ENCODE measurements at places on chromosomes 3 and 15.

DNA sequence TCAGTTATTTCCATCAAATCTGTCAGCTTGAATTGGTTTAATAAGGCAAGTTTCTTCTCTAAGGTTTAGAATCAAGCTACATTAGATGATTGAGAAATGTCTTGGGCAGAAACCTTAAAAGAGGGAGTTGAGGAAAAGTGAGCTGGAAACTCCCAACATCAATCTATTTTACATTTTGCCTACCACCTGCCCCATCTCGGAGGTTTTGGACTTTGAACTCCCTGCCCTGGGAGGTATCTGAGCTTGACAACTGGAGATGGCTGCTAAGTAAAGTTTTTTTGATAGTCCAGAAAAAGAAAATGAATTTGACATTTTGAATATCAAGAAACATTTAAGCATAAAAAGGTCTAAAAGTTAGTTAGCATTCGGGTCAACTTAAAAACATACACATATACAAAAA, 234.2 kb downstream of the NFKBIZ start:
- DNase-seq = no peak

DNA sequence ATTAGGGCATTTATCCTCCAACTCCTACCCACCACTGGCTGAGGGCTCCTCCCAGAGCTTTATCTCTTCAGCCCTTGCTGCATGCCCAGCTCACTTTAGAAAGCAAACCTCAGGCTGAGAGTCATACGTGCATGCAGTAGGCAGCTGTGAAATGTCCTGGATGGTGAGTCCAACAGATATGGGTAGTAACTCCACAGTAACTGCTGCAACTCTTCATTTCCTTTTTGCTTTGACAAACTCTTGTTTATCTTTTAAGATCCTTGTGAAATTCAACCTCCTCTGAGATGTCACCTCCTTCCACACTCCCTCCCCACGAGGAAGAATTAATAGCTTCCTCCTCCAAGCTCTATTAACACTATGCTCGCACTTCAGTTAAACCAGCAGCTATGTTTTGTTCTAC, 35.9 kb upstream of the CTNNB1 start:
- no peak for DNase-seq

- no peak for DNase-seq
These were observed 63.1 kb upstream of the BOC start for GRCh38 chr3:113148284-113148683.

- no peak for DNase-seq
These were observed 9.3 kb upstream of the ATP13A4 start for GRCh38 chr3:193564012-193564411.

GRCh38 chr15:87238451-87239068, 1018.0 kb downstream of the NTRK3 start:
- DNase-seq = no peak

- DNase-seq = no peak
These were observed 156.2 kb upstream of the LMCD1 start for GRCh38 chr3:8345398-8345797.

- no peak for DNase-seq
These were observed 36.1 kb downstream of the SPSB4 start for GRCh38 chr3:141087076-141087777.

GRCh38 chr3:174441588-174442301, 417.4 kb upstream of the NAALADL2 start:
- DNase-seq = no peak

- no peak for DNase-seq
These were observed 16.3 kb downstream of the CCR3 start for GRCh38 chr3:46258525-46258924.

GRCh38 chr3:4821338-4821737, 157.9 kb upstream of the BHLHE40 start:
- no peak for DNase-seq

- DNase-seq = no peak
These were observed 81.1 kb upstream of the NEO1 start for GRCh38 chr15:72970933-72971760.

- DNase-seq = no peak
These were observed 667 bp upstream of the ACOX2 start for GRCh38 chr3:58537412-58538301.

DNA sequence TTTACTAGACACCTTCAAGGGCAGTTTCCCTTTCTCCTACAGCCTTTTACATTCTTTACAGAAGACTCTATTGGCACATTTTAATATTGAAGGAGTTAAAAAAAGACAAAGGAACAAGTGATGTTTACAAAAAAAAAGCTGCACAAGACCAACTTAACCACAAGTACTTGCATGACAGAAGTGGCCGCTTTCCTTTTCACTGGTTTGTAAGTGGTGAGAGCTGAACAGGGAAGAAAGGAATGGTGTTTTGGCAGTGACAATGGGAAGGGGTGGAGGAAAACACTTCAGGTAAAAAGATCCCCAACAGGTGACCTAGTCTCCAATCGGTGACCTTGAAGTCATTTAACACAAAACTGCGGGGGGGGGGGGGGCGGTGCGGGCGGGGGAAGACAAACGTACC, 1.1 kb downstream of the WDR72 start:
- no peak for DNase-seq

- no peak for DNase-seq
These were observed 661 bp upstream of the PARP14 start for GRCh38 chr3:122679882-122680474.

GRCh38 chr3:28868897-28869296, 412.0 kb upstream of the RBMS3 start:
- DNase-seq = no peak

DNA sequence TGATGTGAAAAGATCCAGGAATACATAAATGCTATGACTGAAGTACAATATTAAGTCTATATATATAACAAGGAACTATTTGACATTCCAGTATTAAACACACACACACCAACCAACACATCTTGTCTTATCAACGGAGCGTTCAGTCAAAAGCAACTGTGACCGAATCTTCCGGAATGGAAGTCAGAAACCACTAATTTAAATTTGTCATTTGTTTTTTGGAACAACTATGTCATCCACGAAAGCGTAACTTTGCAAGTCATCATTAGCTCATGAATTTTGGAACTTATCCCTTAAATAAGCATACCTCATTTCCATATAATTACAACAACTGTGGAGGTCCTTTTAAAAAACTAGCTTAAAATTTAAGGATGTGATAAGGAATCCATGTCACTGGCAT, 5.0 kb downstream of the ZNF385D start:
- no peak for DNase-seq

GRCh38 chr3:141471160-141471559, 15.7 kb upstream of the RASA2 start:
- no peak for DNase-seq

DNA sequence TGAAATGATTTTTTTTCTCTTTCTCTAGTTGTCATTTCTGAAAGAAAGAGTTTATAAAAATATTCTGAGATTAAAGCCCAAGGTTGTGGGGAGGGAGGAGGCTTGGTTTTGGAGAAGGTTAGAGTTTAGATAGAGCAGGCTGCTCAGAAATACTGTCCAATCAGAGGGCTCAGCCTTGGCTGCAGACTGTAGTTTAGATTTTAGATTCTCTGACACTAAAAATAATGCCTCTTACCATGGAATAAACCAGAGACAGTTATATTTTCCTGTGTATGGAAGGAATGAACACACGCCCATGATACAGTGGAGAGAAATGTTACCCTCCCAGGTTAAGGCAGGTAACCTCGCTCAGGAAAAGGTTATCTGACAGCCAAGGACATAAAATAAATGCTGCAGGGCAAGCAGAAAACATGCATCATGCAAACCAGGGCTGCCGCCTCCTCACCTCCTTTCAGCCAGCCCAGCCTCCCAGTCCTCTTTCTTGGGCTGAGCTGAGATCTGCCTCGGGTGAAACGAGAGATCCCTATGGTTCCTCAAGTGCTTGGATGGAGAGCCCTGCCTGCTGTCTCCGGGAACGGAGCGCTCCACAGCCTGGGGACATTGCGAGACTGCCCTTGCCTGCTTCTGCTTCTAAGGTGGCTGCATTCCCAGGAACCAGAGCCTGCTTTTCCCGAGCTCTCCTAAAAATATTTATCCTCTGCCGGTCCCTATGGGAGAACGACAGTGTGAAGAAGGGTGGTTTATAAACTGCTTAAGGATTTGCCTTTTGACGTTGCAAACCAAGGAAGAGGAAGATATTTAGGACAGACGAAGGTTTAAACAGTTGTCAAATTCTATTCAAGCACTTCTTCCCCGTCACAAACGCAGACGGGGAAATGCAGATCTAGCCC, 848 bp downstream of the NCEH1 start:
- peak; percentile 7 for DNase-seq

GRCh38 chr3:18044971-18045880, 302.8 kb upstream of the TBC1D5 start:
- DNase-seq = no peak

DNA sequence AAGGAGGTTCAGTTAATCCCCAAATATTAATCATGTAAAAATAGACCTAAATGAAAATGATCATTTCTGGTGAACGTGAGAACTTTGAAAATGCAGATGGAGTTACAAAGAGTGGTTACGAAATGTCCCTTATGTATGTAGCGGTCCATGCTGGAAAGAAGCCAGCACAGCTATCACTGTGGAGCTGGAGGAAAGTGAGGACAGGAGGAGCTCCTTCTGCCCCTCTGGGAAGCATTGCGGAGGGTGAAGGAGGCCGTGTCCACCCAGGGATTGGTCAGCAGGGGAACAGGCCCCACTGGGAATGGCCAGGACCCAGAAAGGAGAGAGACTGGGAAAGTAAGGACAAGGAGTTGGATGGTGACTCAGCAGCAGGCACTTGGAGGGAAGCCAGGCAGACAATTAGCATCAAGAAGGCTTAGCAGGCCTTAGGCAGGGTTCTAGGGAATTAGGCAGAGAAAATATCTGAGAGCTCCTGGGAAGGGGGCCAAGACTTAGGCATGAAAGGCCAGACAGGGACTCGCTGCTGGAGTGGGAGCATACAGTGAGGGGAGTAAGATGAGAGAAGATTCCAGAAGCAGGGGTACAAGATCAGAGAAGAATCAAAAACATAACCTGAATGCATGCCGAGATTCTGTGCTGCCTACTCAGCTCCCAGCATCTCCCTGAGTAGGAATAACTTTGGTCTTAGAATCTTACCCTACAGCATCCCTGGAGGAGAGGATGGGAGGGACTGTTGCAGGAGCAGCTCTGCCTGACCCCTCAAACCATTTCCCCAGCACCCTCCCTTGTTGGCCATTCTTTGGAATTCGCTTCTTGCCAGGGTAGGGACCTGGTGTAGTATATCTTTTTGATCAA, 171.0 kb upstream of the UMPS start:
- no peak for DNase-seq

GRCh38 chr15:87470923-87471322, 785.6 kb downstream of the NTRK3 start:
- DNase-seq = no peak

- no peak for DNase-seq
These were observed 46.0 kb downstream of the GALK2 start for GRCh38 chr15:49215768-49216739.

DNA sequence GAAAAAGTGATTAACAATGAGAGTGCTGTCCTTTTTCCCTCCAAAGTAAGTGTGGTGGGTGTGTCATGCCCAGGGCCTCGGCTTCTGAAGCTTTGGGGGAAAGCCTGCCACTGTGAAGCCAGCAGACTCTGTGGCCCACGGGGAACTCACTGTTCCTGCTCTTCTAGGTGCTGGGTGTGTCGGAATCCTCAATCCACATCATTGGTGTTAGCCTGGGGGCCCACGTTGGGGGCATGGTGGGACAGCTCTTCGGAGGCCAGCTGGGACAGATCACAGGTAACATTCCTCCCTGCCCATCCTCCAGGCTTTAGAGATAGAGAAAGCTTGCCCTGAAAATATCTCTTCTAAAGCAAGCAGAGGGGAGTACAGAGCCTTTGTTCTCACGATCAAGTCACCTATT, 11.6 kb downstream of the PLA1A start:
- no peak for DNase-seq

DNA sequence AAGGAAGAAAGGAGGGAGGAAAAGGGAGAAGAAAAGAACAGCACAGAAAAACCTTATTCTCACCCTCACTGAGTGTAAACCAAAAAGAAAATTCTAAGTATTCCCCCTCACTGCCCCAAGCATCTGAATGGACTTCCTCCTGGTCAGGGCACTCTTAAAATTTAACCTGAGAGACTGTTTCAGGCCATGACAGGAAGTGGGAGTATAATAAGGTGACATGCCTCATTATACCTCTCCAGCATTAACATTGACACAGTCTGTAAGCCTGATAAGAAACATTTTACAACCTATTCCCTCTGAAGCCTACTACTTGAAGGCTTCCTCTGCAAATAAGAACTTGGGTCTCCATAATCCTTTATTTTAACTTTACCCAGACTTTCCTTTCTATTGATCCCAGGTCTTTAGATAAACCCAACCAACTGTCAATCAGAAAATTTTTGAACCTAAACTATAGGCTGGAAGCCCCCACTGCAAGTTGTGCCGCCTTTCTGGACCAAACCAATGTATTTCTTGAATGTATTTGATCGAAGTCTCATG, 41.7 kb downstream of the SLCO2A1 start:
- no peak for DNase-seq

- no peak for DNase-seq
These were observed 40.9 kb upstream of the PTPN23 start for GRCh38 chr3:47339951-47340350.

GRCh38 chr3:185342459-185343174, 20.3 kb upstream of the MAP3K13 start:
- no peak for DNase-seq

- no peak for DNase-seq
These were observed 19.1 kb upstream of the RARRES1 start for GRCh38 chr3:158751316-158751715.

GRCh38 chr3:150177673-150178381, 207.1 kb upstream of the PFN2 start:
- no peak for DNase-seq

- DNase-seq = no peak
These were observed 338.2 kb upstream of the ATP10A start for GRCh38 chr15:26201177-26201858.

- peak; percentile 56 for DNase-seq
These were observed 4.4 kb upstream of the CLDN11 start for GRCh38 chr3:170414202-170414663.

- DNase-seq = no peak
These were observed 155.7 kb downstream of the SMAD6 start for GRCh38 chr15:66857694-66858093.

- DNase-seq = no peak
These were observed 41.9 kb downstream of the CMTM8 start for GRCh38 chr3:32280262-32280910.

DNA sequence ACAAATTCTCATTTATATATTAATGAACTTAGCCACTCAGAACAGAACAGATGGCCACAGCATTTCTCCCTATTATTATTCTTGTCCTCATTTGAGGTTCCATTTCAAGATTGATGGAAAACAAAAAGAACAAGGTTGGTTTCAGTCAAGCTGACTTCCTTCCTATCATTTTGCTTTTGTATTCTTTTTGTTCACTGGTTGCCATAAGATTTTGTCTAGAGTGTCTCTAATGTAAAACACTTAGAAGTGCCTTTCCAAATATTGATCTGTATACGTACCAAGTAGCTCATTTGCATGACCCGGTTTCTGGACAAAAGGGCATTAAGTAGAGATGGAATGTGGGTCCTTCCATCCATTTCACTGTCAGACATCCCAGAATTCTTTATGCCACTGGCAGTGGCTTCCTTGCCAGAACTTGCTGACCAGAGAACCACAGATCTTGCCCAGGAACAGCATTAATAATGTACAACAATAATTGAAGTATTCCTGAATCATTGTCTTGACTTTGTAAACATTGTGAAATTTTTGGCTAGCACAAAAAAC, 63.8 kb downstream of the PEX5L start:
- DNase-seq = no peak

GRCh38 chr3:197168063-197168462, 130.3 kb downstream of the DLG1 start:
- no peak for DNase-seq

Data from activated CD4-positive, alpha-beta T cell treated with anti-CD3 and anti-CD28 coated beads, Interleukin-2, amount 10 ng/mL, durations not matched to agents 7 days and 5 days (primary cell).